ENCODE measurements at places on chromosomes 11 and 22.

GRCh38 chr11:128487978-128488377 is 99.4 kb downstream of the ETS1 start:
- DNase-seq: no peak

GRCh38 chr22:47783433-47784366 is 1021.2 kb downstream of the TBC1D22A start:
- DNase-seq: no peak

DNA sequence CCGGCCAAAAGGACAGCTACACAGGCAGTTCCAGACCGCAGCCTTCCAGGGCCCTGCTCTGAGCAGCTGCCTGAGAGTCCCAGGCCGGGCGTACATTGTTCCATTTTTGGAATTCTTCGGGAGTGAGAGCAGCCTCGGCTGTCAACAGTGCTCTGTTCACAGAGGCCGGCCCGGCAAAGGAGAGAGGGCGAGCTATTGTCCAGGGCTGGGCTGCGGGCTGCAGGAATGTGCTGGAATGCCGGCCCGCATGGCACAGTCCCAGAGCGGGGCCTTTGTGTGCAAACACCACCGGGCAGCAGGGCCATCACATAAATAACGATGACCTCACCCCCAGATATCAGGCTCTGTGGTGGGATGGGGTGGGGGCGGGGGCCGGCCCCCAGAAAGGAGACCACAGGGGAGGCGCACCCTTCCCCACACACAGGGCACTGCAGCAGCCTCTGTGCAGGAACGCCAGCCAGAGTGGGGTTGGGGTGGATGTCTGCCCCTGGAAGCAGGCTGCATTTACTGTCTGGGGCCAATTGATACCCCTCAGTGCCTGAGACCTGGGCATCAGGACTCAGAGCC is 15.8 kb downstream of the LINC01488 start:
- DNase-seq: no peak

DNA sequence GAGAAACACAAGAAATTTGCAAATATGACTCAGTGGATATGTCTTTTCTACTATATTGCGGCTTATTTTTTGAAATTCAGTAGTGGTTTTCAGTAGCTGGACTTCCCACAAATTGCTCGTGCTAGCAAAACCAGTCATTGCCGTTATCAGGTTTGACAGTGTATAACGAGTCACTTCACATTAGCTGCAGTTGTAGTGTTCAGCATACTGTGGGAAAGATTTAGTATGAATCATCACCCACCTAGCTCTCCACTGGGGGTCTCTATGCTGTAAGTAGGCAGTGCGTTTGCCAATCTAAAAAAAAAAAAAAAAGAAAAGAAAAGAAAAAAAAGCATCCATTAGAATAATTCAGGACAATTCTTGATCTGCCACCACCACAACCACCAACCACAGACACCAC is 1318.9 kb downstream of the LRRC4C start:
- no peak for DNase-seq

- no peak for DNase-seq
Measured at GRCh38 chr11:35990816-35991215, 47.0 kb downstream of the LDLRAD3 start.

DNA sequence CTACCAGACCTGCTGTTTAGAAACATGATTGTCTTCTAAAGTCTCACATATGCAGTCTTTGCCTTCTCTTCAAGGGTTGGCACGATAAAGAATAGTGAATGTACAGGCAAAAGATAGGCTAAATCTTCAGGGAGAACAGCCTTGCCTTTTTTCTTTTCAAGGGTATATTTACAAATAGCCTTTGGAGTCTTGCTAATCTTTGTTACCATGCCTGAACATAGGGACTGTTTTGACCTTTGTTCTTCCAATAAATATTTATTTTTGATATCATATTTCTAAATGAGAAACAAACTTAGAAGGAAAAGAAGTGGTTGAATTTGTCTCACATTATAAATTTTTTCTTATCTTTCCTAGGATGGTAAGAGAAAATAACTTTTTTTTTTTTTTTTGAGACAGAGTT is 12.7 kb downstream of the CSTPP1 start:
- DNase-seq: no peak

DNA sequence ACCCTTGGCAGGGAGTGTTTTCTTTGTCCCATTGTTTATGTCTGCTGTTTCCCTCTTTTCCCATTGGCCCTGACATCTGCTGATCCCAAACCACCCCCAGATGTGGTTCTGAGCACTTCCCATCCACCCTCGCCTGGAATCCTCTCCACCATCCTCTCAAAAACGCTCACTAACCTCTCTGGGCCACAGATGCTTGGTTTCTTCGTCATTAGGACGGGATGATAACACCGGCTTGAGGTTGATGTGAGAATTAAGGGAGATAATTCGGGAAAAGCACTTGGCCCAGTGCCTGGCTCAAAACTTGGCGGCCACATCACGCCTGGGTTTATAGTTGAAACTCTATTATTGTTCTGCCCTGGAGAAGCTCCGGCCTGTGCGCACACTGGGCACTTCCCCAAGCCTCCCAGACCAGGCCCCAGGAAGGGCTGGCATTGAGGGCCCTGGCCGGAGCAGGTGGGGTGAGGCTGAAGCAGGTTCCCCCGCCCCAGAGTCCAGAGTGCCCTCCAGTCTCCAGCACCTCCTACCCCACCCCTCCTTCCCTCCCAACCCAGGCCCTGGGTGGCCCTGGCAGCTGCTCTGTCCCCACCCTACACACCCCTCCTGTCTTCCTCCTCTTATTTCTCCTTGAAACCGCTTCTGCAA is 63.7 kb downstream of the CYTH4 start:
- DNase-seq: no peak

DNA sequence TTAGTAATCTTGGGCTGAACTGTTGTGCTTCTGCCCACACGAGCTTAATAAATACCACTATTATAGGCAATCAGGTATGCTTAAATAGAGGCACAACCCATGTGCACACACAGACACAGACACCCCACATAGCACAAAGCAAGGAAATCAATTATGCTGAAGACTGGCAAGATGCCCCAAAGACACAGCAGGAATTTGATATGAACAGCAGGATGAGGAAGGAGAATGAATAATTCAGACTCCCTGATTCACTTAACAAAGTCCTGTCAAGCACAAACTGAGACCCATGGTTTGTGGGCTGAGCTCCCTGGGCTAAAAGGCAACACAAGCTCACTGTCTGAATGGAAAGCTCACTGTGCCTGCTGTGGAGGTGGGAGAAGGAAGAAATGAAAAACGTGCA is 42.5 kb downstream of the RBFOX2 start:
- no peak for DNase-seq

DNA sequence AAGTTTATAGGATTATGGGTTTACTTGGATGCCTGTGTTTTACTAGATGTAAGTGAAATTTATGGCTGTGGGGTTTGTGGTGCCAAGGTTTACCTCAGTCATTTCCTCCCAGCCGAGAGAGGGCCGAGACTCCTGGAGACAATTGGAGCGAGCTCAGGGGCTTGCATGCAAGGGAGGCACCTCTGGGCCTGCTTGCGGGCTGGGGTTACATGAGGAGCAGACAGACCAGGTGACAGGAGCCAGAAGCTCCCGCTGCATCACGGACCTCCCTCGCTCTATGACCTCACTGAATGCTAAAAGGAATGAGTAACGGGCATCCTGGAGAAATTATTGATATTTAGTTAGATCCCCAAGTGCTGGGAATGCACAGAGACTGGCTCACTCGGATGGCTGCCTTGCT is 275.2 kb upstream of the KIRREL3 start:
- no peak for DNase-seq

DNA sequence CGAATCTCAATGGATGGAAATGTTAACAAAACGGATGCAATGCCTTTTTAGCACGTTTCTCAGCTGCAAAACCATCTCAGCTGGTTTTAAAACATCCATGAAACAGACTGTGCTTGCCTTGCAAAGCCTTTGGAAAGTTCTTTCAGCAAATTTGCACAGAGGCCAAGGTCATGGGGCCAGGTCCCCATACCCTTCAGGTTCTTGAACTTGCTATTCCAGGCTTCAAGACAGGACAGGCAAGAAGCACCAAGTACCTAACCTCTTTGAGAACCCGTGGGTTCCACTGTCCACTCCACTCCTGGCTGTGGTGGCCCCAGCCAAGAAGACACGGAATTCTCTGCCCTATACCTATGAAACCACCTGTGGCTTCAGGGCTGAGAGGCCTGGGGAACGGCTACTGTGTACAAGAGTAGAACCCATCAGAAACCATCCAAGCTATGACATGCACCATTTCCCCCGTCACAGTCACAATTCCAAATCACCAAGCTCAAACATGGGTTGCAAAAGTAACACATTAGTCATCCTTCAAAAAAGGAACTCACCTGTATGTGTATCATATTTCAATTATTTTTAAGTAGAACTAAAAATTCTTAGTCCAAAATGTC is 17.0 kb downstream of the TNKS1BP1 start:
- DNase-seq: no peak

- no peak for DNase-seq
Measured at GRCh38 chr11:37613031-37613430, 1015.0 kb upstream of the RAG2 start.

- no peak for DNase-seq
Measured at GRCh38 chr11:24567380-24567779, 70.5 kb downstream of the LUZP2 start.

GRCh38 chr11:118003456-118003855 is 17.3 kb downstream of the IL10RA start:
- DNase-seq: no peak

DNA sequence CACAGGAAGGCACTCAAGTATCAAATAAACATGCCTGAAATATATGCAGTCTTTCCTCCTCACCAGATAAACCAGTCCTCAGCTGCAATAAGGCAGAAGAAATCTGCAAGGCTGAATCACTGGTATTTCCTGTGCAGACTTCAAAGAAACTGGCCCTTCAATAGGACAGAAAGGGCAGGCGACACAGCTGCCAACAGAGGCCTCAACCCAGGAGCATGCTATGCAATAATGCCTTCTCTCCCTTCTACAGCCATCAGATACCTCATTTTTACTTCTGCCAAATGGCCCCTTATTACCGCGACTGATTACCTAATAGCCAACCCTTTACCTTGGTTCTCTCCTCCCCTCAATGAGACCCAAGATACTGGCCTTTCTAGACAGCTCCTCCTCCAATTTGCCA is 8.0 kb downstream of the NUMA1 start:
- DNase-seq: no peak

- DNase-seq: no peak
Measured at GRCh38 chr22:48415520-48415919, 1412.2 kb downstream of the BRD1 start.

GRCh38 chr11:126756421-126756820 is 244.1 kb downstream of the KIRREL3 start:
- no peak for DNase-seq

- DNase-seq: no peak
Measured at GRCh38 chr11:1868636-1869291, 15.9 kb downstream of the LSP1 start.

DNA sequence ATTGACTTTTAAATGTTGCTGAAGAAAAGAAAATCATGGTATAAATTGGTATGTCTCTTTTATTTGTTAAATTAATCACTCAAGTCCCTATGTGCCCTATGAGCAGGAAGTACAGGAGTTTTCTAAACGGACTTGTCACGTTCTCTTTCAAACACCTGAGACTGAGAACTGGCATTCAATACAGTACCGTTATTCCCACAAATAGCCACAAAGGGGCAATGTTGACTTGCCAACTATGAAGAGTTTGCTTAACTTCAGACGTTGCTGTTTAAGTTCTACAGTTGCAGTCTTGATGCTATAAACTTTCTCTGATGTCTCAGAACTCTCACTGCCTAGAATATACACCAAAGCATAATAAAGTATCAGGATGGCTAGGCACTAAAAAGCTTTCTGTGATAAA is 7.6 kb downstream of the OR56A1 start:
- DNase-seq: no peak

- DNase-seq: no peak
Measured at GRCh38 chr22:25741692-25742626, at the start of gene MYO18B. Gene MYO18B, plus strand, starts transcription at chr22:25742188. Its CDS starts 18,905 bp downstream, at chr22:25761093.

DNA sequence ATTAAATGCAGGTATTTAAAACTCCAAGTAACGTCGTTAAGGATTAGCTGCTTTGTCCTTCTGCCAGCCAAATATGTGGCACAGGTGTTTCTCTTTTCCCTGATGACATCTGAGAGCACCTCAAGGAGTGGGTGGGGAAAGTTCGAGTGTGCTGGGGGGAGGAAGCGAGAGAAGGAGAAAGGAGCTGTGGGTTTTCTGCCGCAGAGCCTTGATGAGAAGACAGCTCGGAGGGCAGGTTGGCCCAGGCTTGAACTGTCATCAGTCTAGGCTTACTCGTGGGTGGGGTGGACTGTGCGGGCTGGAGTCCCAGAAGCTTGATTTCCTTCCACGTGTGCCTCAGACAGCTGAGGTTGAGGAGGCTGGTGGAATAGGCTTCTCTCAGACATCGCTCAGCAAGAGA is 15.2 kb upstream of the SORL1-AS1 start:
- peak; percentile 78 for DNase-seq

GRCh38 chr22:22527312-22527711 is 7.2 kb upstream of the ZNF280A start:
- DNase-seq: no peak

GRCh38 chr11:43984519-43985385 is 42.3 kb downstream of the C11orf96 start:
- DNase-seq: no peak

DNA sequence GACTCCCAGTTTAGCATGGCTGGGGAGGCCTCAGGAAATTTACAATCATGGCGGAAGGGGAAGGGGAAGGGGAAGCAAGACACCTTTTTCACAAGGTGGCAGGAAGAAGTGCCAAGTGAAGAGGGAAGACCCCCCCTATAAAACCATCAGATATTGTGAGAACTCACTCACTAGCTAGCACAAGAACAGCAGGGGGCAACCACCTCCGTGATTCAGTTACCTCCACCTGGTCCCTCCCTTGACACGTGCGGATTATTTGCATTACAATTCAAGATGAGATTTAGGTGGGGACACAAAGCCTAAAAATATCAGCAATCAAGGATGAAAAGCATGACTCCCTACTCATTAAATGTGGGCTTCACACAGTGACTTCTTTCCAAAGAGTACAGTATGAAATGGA is 155.0 kb upstream of the CCDC90B start:
- DNase-seq: no peak

DNA sequence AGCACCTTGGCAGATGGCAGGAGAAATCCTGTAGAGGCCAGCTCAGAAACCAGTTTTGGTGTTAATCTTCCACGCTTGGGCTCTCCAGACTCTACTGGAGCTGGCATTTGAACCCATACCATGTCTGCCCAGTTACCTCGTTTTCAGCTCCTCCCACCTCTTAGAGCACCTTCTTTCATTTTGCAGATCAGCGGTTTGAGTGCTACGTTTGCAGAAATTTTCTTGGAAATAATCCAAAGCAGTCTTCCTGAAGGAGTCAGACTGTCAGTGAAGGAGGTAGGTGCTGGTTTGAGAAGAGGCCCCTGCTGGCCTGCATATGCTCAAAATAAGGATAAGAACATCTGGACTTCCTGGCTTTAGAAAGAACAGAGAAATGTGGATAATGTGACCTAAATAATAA is 13.7 kb downstream of the COA4 start:
- no peak for DNase-seq

DNA sequence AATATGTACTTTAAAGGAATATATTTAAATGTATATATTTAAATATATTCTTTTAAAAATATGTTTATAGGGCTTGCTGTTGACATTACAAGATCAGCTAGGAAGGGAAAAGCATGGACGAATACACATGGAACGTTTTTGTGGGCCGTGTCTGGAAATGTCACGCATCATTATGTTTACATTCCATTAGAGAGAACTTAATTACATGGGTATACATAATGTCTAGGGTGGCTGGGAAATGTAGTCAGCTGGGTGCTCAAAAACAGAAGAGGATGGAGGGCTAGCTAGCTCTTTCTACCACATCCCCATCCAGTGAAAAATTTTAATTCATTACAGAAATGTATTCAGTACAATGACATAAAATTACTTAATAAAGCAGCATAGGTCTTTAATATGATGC is 371.2 kb downstream of the DYNC2H1 start:
- no peak for DNase-seq

Measured in stimulated activated CD8-positive, alpha-beta memory T cell treated with anti-CD3 and anti-CD28 coated beads, Interleukin-15, amount 100 ng/mL, for 48 hours (primary cell).